Stimulated activated CD8-positive, alpha-beta memory T cell treated with anti-CD3 and anti-CD28 coated beads, Interleukin-15, amount 100 ng/mL, for 48 hours (primary cell): ENCODE measurements at places on chromosomes 13 and 19.

DNA sequence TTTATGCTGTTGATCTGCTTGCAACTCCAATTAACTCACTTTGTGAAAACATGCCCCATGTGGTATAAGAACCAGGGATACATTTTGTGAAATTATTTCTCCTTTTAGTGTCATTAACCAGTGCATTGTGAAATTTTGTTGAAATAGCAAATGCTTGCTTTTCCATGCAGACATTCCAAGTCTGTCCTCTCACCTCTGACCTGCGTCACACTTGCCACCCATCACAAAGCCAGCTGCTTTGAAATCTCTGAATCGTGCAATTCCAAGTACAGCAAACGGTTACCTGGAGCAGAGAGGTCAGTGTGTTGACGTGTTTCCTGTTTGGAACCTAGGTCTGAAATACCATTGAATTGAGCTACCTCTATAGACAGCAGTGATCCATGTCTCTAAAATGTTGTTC lies 4.9 kb upstream of the SLC25A15 start:
- DNase-seq, result no peak

DNA sequence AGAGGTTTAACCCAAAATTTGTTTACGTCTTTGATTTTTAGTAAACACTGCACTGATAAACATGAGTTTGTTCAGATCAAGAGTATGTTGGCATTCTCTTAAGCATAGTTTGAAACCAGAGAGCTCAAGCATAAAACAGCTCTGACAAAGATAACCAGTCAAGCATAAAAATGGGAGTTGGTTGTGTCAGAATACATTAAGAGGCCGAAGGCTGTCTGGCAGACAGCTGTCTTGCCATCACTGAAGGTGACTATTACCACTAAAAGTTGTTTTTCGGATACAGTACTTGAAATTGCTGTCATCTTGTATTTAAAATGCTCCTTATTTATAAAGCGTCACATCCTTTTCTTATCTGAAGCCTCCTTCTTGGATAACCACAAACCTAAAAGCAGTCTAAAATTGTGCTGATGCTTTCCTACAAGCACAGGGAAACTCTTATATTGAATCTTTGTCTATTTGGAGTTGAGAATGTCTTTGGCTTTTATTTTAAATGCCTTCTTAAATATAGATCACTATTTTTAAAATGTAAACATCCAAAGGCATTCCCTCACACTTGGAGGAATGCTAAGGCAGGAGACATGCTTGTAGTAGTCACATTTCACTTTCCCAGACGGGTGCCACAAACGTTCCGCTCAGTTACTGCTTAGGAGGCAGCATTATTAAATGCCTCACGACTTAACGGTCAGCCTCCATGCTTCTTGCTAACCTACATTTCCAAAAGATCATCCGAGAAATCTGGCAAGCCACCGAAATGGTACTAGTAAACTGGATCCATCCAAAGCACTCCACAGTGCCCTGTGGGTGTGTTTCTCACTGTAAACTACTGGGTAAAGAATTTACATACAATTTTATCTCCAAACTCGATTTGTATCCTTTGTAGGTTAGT lies 1.5 kb downstream of the SMAD9 start:
- no peak for DNase-seq

GRCh38 chr13:36528105-36528504 lies 95.8 kb downstream of the CCNA1 start:
- DNase-seq, result no peak

- peak; percentile 90 for DNase-seq
Observed at GRCh38 chr19:42254850-42255765, at the start of gene ERF. Gene ERF, minus strand, starts transcription at chr19:42255128. Its CDS starts 129 bp downstream, at chr19:42254999.

- no peak for DNase-seq
Observed at GRCh38 chr19:13095934-13096927, 6.4 kb downstream of the LYL1 start.

DNA sequence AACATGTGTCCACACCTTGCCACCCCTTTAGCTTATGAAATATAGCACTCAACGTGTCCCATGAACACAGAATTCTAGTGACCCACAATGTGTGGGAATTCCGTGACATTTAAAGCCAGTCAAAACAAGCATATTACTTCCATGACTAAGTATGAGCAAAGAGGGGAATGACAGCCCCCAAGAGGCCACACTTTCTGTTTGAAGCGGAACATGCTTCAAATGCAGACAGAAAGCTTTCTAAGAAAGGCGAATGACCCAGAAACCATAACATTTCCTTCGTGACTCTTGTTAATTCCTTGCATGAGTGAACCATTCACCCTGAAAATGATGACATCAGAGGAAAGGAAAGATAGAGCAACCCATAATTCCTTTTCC lies 122.0 kb upstream of the FNDC3A start:
- DNase-seq, result peak; percentile 19

GRCh38 chr19:48959341-48960239 lies 4.9 kb downstream of the BAX start:
- DNase-seq, result no peak

DNA sequence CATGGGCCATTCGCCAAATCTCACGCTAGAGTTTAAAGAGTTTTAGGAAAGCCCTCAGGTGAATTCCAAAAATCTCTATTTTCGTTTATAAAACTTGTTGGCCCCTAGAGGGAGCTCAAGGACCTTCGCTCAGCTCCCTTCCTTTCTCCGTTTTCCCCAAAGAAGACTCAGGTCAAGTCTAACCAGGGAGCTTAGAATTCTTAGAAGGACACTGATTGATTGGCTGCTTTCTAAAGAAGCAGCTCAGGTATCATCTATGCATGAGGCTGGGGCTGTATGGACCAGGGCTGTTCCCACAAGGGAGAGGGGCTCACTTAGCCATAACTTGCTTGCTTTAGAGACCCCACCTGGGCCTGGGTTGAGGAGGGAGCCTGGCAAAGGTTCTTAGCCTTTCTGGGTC lies 20.5 kb downstream of the DZIP1 start:
- DNase-seq, result no peak

GRCh38 chr13:113566227-113566561 lies 18.4 kb upstream of the TFDP1 start:
- no peak for DNase-seq

DNA sequence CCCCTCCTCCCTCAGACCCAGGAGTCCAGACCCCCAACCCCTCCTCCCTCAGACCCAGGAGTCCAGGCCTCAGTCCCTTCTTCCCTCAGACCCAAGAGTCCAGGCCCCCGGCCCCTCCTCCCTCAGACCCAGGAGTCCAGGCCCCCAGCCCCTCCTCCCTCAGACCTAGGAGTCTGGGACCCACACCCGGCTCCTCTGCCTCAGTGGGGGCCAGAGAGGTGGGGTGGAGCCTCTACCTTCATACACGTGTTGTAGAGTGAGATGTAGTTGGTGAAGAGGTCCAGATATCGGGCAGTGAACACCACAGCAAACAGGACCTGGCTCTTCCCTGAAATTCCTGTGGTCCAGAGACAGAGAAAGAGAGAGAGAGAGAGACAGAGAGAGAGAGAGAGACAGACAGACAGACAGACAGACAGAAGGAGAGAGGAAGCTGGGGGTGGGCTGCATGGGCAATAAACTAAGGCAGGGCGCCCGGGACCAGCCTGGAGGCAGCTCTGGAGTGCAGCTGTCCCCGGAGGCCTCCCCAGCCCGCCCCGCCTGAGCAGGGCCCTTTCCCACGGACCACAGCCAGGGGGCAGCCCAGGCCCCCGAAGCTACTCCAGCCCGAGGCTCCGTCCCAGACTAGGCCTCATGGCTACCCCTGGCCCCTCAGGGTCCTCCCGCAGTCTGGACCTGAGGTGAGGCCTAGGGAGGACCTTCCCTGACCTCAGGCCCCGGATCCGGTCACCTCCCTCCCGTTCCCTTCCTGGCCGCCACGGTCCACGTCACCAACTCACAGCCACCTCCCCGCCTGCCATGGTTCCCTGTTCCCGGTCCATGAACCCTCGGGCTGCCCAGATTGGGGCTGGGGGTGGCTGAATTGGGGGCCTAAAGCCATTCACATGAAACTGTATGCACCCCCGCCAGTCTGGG lies 907 bp downstream of the KDELR1 start:
- DNase-seq, result peak; percentile 33

DNA sequence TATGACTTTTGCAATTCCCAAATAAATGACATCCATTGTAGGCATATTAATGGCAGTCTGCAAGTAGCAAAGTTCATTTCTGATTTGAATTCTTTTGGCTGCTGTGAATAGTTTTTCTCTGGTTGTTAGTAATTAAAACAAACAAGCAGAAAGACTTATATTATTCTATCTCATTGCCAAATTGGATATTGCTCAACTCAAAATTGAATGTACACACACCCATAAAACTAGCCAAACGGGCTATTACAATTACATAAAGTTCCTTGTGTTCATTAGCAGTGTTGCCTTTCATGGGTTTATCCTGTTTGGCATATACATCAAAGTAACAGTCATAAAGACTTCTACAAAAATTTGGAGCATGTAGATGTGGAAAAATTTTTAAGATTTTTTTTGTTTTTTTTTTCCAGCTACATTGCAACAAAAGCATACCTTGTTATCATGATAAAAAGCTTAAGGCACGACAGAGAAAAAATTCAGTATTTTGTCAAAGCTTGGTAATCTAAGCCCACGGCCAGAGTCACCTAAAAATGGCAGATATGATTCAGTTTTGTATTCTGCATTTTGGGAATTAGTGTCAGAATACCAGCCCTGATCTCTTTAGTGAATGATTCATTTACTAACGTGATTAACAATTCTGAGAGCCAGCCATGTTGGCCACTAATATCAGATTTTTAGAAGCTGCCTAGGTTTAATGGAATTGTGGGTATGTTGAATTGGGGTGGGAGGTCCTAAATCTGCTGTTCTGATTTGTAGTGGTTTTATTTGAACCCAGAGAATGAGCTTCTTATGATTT lies 108.4 kb downstream of the KLF5 start:
- DNase-seq, result no peak

DNA sequence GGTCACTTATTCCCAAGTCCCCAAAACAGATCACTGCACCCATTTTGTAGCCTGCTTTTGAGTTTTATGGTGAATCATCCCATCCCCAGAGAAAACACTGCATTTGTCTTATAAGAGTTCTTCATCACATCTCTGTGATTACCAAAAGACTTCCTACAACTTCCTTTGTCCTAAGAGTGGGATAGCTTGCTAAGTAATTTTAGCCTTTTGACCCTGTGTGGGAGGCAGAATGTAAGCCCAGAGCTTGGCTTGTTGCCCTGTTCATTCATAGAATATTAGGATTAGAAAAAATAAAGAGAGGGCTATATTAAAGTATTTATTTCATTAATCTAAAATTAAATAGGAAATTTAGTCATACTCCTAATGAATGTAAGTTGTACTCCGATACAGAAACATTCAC lies 213.3 kb downstream of the MZT1 start:
- no peak for DNase-seq

- DNase-seq, result no peak
Observed at GRCh38 chr13:99800951-99801350, 170.6 kb downstream of the ZIC5 start.

DNA sequence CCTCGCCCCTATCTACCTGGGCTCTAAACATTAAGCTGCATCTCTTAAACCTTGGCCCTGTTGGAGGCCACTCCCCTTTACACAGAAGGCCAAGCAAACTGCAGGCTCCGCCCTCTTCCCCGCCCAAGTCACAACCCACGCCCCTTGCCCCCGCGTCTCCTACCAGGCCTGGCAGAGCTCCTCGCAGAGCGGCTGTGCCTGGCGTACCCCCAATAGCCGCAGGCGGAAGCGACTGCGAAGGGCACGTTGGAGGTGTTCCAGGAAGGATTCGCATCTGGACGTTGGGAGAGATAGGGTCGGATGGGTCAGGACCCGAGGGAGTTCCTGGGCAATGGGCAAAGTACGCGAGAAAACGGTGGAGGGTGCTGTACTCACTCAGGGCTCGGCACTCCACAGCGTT lies 5.9 kb downstream of the RTBDN start:
- DNase-seq, result no peak

DNA sequence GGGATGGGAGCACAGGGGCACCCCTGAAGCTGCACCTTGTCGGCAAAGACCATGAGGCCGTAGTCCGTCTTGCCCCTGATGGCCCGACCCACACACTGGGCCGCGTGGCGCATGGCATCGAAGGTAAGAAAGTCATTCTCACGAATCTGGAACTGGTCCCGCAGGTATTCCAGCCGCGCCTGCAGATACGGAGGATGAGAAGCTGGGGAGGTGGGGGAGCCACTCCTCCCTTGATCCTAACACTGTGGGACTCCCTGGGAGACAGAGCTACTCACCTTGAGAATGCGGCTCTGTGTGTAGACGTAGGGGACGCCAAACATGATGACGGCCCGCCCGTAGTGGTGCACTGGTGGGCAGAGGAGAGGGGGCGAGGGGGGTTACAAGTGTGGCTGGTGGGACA lies 11.9 kb downstream of the KLC3 start:
- DNase-seq, result no peak

DNA sequence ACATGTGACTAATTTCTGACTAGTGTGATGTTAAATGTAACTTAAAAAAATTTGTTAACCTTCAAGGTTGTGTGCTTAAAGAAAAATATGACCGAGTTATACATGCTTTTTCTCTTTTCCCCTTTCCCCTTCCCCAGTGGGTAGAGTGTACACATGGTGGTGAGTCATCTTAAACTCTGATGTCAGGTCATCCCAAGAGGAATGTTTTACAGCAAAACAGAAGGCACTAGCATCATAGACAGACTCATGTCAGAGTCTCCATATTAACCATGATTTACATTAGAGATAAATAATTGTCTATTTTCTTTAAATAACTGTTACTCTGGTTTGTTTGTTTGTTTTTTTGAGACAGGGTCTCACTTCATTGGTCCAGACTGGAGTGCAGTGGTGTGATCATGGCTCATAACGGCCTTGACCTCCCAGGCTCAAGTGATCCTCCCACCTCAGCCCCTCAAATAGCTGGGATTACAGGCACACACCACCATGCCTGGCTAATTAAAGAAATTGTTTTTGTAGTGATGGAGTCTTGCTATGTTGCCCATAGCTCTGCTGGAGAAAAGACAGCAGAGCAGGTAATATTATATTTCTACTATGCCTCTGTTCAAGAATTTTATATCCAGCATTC lies 160.4 kb upstream of the PCDH9 start:
- no peak for DNase-seq

DNA sequence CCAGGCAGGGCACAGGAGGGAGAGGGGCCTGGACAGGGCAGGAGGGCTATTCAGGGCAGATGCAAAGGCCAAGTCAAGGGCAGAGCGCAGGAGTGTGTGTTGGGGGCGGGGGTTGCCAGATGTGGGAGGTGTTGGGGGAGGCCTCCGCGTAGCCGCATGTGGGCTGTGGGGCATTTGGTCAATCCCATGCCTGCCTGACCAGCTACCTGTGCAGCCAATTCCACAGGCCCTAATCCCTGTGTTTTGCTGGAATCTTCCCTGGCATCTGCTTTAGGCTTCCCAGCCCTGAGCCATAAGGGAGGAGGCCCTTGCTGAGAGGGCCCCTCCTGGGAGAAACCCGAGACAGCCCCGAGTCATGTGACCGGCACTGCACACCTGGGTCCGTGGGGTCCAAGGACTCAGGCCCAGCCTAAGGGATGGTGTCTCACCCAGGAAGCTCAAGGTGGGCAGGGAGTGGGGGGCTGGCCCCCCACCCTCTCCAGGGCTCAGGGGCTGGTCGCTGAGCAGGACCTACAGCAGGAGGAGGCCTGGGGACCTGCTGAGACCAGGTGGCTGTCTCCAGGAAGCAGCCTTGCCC lies 20.3 kb downstream of the RFX1 start:
- no peak for DNase-seq
